Cardiac muscle cell (in vitro differentiated cells and primary cell): ENCODE measurements at places on chromosomes 4 and X.

DNA sequence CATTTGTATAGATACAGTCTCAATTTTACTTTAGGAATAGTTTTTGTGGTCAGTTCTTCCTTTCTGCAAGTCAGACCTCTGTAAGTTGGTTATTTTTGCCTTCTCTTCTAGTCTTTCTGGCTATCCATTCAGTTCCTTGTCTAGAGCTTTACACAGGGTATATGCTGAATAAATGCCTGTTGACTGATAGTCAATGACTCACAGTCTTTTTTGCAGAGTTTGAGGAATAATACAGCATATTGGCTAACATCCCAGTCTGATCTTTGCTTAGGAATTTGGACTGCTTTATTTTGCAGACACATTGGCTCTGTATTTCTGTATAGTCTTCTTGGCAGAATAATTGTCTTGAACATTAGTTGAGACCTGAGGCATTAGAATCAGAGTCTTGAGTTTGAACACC lies 132.4 kb downstream of the MAGEC1 start:
- peak; percentile 24 for DNase-seq

- DNase-seq = peak; percentile 27
Observed at GRCh38 chrX:275967-276580, 5.1 kb upstream of the PLCXD1 start.

GRCh38 chr4:6092131-6092530 lies 73.9 kb upstream of the C4orf50 start:
- no peak for DNase-seq

- peak; percentile 8 for DNase-seq
Observed at GRCh38 chr4:189124149-189124758, 816.4 kb upstream of the FRG1 start.

- DNase-seq = no peak
Observed at GRCh38 chrX:10821293-10821692, 200.9 kb upstream of the MID1 start.

DNA sequence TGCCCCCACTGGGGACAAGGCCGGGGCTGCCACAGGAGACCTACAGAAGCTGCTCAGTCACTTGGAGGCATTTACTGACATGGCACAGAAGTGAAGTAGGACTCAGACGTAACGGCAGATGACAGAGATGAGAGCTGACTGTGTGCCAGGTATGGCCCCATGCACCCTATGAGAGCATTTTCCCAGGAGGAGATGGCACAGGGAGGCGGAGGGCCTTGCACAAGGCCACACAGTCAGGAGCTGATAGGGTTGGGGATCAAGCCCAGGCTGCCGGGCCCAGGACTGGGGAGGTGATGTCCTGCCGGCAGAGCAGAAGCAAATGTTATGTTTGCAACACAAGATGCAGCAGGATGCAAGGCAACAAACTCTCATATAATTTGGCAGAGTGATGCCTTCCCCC lies 34.1 kb downstream of the NAT8L start:
- DNase-seq = no peak

DNA sequence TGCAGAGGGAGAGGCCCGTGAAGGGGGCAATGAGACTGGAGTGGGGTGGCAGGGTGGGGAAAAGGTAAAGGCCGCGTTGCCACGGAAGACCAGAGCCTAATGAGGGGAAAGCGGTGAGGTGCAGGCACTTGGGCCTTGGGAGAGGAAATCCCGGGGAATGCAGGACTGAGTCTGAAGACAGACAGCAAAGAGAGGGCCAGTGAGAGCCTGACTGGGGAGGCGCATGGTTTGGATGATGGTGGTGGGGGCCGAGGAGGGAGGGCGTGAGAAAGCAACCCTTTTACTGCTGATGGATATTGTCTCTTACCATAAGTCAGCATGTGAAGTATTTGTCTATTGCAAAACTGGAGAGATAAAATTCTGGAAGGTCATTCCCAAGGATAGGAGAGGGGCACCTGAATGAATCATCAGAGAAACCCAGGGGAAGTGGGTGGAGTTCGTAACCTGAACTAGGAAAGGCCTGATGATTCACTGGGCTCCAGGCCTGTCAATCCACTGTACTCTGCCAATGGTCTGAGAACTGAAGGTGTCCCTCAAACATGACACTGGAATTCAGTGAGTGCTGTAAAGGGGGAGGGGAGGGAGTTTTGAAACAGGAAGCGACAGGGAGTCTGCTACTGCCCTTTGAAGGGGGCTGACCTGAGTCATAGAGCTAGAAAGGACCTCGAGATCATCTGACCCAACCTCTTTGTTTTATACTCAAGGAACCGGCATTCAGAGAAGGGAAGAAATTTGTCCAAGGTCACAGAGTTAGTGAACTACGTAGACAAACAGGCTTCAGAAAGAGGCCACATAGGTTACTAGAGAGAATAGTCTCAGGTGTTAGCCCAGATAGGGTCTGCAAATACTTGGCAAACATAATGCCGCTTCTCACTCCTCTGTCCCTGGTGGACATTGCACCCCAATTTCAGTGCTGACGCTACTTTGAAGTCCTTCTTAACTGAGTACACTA lies 52.2 kb downstream of the NALF2 start:
- DNase-seq = peak; percentile 72

GRCh38 chrX:66616944-66617343 lies 21.9 kb downstream of the EDA2R start:
- DNase-seq = no peak

- DNase-seq = no peak
Observed at GRCh38 chr4:170227928-170228327, 138.2 kb upstream of the AADAT start.
